ENCODE measurements at places on chromosomes 12 and 14. TPM values are rescaled to one million over a fixed set of nuclear protein-coding genes. Genes with fewer than 3 reads are reported as not detected.

- DNase-seq = no peak
These were observed 42.5 kb downstream of the ATG2B start for GRCh38 chr14:96320605-96321004.

DNA sequence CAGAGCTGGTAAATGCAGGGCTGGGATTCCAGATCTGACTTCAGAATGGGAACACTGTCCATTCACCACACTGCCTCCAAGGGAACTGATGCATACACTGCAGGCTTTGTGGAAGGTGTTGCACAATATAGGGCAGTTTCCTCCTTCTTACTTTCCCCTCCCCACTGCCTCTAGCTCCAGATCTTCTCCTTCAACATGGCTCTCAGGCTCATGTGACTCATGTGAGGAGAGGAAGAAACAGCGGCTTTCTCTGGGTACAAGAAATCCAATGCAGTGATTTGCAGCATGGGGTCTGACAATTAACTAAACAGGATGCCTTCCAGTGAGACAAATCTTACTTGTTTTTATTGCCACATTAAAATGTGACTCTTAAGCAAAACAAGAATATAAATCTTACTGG lies 447.6 kb upstream of the CCDC196 start:
- DNase-seq = no peak

DNA sequence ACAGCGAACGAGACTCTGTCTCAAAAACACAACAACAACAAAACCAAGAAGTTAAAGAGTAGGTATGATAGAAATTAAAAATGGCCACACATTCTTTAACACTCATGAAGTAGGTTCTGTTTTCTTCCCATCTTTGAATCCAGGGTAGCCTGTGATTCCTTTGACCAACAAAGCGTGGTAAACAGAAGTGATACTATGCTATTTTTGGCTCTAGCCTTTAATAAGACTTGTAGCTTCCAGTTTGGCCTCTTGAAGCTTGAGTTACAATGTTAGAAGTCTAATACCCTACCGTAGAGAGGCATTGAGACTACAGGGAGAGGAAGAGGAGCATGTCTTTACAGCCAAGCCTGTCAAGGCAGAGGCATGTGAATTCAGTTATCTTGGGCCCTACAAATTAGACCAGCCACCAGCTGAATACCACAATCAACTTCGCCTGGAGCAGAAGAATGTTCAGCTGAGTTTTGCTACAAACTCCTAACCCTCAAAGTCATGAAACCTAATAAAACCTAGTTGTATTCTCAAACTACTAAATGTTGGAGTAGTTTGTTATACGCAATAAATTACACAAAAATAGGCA lies 4.9 kb upstream of the NEMF start:
- no peak for DNase-seq

DNA sequence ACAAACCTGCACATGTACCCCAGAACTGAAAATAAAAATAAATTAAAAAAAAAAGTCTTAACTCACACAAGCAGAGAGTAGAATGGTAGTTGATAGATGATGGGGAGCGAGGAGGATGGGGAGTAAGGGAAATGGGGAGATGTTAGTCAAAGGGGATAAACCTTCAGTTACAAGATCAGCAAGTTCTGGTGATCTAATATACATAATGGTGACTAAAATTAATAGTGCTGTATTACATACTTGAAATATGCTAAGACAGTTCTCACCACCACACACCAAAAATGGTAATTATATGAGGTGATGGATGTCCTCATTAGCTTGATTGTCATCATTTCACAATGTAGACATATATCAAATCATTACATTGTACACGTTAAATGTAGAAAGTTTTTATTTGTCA lies 3.2 kb upstream of the C12orf42 start:
- no peak for DNase-seq

DNA sequence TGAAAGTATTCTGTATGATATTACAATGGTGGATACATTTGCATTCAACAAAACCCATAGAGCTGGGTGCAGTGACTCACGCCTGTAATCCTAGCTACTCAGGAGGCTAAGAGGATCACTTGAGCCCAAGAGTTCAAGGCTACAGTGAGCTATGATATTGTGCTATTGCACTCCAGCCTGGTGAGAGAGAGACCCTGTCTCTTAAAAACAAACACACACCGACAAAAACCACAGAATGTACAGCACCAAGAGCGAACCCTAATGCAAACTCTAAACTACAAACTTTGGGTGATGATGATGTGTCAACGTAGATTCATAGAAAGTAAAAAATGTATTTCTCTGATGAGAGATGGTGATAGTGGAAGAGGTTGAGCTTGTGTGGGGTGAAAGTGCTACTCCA lies 8.6 kb downstream of the CAPRIN2 start:
- no peak for DNase-seq

KRT71 gene
- not detected for total RNA-seq

PRB2 gene
- total RNA-seq = not detected

All from left ventricle myocardium inferior (tissue), 1 donor.